ENCODE measurements at places on chromosomes 13 and 19.

- DNase-seq = no peak
These were observed 5.8 kb downstream of the ZNF780A start for GRCh38 chr19:40084948-40085347.

GRCh38 chr19:40143612-40144011 is 47.6 kb upstream of the MAP3K10 start:
- no peak for DNase-seq

DNA sequence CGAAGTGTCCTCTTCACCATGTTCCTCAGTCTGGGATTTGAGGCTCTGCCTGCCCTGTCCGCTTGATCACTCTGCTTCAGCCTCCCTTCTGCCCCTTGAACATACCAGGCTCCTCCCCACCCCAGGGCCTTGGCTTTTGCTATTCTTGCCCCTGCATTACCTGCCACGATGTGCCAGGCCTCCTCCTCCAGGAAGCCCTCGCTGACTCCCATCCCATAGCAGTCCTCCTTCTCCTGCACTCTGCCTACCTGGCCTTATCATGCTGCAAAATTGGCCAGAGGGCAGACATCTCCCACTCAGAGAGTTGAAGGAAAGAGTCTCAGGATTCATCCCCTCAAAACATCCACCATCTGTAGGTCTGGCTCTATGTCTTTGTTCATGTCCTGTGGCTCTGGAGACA is 2.2 kb downstream of the YJEFN3 start:
- no peak for DNase-seq

- peak; percentile 15 for DNase-seq
These were observed 8.0 kb upstream of the ZNF358 start for GRCh38 chr19:7507884-7508283.

- no peak for DNase-seq
These were observed 450 bp downstream of the NDUFA11 start for GRCh38 chr19:5903056-5903623.

DNA sequence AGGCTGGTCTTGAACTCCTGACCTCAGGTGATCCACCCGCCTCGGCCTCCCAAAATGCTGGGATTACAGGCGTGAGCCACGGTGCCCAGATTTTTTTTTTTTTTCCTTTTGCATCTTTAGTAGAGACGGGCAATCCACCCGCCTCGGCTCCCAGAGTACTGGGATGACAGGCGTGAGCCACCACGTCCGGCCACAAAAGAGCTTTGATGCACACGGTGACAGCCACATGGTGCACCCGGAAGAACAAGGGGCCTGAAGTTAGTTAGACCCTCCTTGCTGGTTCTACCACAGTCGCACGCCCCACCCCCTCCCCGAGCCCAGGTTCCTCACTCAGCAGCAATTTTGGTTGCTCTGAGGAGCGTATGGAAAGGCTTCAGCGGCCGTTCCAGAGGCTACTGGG is 54.2 kb upstream of the USE1 start:
- DNase-seq = no peak

DNA sequence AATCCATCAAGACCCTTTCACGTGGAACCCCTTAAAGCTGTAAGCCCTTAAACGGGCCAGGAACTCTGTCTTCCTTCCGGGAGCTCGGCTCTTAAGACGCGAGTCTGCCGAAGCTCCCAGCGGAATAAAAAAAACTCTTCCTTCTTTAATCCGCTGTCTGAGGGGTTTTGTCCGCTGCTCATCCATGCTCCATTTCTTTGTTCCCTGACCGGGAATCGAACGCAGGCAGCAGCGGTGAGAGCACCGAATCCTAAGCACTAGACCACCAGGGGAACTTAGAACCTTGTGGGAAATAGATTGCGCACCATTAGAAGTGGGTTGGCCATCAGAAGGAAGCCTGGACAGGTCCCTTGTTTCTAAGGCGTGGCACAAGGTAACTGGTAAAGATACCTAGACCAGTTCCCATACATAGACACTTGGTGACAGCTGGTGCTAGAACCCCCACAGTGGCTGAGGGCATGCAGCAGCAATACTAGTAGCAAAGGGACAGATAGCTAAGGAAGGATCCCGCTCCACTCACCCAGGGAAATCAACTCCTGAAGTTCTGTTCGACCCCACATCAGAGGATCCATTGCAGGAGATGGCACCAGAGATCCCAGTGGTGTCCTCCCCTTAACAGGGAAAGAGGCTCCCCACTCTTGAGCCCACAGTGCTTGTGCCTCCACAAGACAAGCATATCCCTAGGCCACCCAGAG is 1.5 kb upstream of the RGCC start:
- no peak for DNase-seq

GRCh38 chr13:30785191-30785850 is 50.0 kb downstream of the ALOX5AP start:
- no peak for DNase-seq

DNA sequence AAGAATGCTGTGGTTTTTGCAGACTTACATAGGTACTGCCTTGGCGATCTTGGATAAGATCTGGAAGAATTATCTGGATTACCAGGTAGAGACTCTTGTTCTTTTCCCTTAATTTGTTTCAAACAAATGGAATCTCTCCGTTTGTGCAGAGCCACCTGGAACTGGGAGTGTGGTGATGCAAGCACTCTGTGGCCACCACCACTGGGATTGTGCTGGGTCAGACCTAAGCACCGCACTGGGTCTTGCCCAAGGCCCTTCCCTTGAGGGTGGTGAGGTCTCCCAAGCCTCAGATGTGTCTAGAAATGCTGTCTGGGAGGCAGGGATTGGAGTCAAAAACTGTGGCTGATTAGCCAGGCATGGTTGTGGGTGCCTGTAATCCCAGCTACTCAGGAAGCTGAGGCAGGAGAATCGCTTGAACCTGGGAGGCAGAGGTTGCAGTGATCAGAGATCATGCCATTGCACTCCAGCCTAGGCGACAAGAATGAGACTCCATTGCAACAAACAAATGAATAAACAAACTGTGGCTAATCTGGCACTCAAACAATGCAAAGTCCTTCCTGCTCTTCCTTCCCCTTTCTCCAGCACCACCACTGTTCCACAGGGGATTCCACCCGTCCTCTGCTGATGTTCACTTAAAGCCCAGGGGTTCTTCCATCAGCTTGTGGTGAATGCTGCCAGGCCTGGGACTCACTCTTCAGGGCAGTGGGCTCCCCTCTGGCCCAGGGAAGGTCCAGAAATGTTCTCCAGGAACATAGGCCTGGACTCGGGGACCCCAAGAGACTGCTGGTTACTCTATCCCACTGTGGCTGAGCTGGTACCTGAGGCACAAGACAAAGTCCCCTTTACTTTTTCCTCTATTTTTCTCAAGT is 10.8 kb upstream of the CEACAM1 start:
- DNase-seq = no peak

GRCh38 chr13:23629566-23630272 is 59.5 kb downstream of the TNFRSF19 start:
- DNase-seq = no peak

DNA sequence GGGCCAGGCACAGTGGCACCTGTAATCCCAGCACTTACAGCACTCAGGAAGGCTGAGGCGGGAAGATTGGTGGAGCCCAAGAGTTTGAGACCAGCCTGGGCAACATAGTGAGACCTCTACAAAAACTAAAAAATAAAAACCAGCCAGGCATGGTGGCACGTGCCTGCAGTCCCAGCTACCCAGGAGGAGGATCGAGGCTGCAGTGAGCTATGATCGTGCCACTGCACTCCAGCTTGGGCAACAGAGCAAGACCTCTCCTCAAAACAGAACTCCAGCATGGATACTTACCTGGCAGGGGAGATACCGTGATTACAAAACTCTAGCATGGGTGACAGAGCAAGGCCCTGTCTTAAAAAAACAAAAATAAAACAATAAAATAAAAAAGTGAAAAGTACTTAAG is 95.3 kb downstream of the GJA3 start:
- no peak for DNase-seq

DNA sequence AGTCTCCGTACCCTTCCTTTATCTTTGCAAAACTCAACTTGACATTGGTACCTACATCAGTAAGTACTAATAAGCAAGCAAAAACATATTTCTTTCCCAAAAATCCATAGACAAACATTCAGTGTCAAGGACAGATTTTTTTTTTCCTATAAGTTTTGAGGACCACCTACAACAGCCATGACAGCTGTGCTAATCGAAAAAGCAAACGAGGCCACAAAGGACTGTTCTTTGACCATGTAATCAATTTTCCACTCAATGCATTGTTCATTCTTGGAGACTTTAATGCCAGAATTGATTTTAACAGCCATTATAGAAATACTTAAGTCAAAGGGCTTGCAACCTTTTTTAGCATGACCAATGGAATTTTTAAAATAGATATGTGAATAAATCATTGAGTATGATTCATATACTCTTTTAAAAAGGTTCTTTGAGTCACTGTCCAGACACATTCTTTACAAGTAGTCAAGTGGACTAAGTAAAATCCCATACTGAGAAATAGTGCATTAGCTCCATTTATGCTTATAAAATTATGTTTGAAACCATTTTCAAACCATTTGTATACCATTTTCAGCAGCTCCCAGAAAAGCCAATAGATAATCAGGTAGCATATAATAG is 323.9 kb downstream of the MZT1 start:
- DNase-seq = no peak

GRCh38 chr13:79392882-79393563 is 13.0 kb downstream of the RBM26 start:
- DNase-seq = no peak

- DNase-seq = no peak
These were observed 336.0 kb downstream of the ATP8A2 start for GRCh38 chr13:25707726-25708125.

- DNase-seq = no peak
These were observed 15.1 kb downstream of the ZNF160 start for GRCh38 chr19:53088091-53088490.

DNA sequence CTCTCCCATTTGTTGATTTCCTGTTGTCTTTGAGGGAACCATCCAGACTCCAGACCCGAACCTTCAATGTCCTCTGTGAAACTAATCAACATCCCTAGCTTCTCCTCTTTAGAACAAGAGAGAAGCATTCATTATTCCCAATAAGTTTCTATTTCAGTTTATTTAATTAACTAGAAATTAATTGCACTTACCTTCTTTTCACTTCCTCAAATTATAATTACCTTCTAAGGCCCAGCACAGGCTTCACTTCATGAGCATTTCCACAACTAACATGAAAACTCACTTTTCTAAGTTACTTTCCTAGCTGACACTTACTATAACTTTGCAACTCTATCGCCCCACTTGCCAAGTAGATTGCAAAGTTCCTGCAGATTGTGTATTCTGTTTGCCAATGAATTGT is 71.6 kb upstream of the HTR2A start:
- no peak for DNase-seq

DNA sequence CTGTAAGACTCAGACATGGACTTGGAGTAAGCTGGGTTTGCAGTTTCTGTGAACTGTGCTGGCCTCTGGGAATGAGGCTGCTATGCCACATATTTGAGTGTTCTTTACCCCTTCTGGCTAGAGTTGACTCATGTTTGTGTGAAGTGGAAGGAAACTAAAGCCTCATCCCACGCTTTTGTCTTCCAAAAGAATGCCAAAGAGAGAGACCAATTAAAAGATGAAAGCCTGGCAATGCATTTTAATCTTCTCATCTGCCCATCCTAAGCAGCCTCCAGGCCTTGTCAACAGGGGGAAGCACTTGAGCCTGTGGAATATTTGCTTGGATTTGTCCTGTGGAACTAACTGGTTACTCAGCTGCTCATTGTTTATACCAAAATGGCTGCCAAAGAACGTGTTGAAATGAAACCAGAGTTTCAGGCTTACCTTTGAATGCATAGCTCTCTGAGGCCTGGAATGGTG is 49.1 kb downstream of the LMO7 start:
- no peak for DNase-seq

DNA sequence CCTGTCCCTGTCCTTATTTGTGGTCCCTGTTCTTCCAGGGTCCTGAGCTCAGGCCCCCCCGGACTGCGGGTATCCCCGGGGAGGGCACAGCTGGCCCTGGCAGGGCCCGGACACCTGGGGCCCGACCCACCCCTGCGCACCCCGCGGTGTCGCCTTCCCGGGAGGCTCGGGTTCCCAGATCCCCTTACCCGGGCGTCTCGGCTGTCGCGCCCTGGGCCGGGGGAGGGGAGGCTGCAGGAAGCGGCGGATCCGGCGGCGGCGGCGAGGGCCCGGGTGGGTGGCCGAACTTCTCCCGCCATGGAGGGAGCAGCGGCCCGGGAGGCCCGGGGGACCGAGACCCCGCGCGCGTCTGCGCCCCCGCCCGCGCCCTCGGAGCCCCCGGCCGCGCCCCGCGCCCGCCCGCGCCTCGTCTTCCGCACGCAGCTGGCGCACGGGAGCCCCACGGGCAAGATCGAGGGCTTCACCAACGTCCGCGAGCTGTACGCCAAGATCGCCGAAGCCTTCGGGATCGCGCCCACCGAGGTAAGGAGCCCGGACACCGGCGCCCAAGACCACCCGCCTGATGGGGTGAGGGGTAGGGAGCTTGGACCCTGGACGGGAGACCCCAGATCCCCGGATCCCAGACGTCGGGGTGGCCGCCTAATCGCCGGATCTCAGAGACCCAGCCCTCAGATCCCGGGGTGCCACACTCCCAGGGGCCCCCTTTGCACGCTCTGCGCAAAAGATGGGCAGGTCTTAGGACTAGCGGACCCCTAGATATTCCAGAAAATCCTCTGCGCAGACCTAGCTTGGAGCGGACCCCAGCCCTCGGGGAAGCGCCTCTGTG is at the start of gene GIPC3:
Gene GIPC3, plus strand, starts transcription at position 178 of the 826 bp plus-strand sequence. Its CDS starts 120 bp downstream, at position 298.
- DNase-seq = no peak

DNA sequence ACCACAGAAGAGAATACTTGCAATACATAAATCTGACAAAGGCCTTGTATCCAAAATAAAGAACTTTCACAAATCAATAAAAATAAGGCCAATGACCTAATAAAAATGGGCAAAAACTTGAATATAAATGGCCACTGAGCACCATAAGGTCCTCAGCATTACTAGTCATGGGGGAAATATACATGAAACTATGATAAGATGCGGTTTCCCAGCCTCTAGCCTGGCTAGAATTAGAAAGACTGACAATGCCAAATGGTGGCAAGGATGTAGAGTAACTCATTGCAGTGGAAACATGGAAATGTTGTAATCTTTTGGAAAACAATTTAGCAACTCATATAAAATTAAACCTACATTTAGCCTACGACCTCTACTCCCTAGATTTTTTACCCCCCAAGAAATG is 227.1 kb downstream of the GGACT start:
- DNase-seq = no peak

DNA sequence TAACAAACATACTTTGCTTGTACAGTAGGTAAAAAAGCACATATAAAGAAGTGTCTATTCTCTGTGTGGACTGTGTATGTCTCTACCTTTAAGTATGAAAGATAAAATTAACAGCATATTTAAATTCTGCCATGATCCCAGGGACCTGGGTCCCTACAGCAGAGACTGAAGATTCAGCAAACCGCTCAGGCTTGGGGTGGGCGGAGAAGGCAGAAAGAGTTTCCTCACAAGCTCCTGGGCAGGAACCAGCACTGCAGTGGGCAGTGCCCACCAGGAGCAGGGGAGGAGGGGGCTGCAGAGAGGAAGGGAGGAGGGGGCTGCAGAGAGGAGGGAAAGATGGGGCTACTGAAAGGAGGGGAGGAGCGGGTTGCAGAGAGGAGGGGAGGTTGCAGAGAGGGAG is 44.6 kb upstream of the GRTP1 start:
- no peak for DNase-seq

- no peak for DNase-seq
These were observed 98.0 kb upstream of the DIAPH3 start for GRCh38 chr13:60261432-60262351.

Data from stimulated activated CD4-positive, alpha-beta T cell treated with anti-CD3 and anti-CD28 coated beads, Interleukin-4, amount 100 ng/mL, for 48 hours (primary cell).